ENCODE measurements at places on chromosomes 3 and 15.

GRCh38 chr15:69789648-69790393 is 307.9 kb downstream of the TLE3 start:
- DNase-seq, result no peak

- no peak for DNase-seq
Measured at GRCh38 chr3:14435175-14436014, 33.0 kb downstream of the SLC6A6 start.

GRCh38 chr15:82047453-82048400 is 1.9 kb upstream of the MEX3B start:
- DNase-seq, result no peak

DNA sequence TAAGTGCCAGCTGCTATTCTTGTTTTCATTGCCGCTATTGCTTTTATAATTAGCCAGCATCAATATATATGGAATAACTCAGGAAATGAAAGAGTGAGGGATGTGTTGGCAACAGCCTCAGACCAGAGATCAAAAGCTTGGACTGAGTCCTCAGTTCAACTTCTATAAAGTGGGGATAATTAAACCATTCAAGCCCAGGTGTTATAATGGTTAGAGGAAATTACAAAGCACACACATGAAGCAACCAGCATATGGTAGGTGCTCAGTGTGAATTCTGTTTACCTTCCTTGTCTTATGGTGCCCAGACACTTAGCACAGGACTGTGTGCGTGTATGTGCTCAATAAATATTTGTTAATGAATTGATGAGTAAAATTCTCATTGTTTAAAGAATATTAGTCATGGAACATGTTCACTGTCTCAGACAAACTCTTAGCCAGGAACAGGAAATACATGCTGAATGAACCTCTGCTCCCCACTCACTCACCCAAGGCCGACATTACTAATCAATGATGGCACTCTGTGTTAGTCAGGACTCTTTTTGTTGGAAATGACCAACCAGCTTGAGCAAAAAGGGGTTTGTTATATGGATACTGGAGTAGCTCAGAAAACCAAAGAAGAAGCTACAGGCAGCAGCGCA is 16.7 kb upstream of the CCDC174 start:
- no peak for DNase-seq

DNA sequence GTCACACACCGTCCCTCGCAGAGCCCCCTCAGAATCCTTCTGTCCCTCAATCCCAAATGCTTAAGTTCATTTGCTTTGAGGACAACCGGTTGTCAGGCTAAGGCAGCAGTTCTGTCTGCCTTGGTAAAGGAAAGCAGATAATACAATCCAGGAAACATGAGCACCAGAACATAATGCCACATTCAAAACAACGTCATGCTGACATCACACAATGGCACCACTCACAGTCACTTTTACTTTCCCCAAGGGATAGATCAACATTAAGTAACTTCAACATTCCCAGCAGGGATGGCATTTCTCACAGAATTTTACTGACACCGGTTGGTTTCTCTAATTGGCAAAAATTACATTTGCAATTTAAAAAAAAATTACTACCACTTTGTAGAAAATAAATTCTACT is 74.6 kb upstream of the PSMD6 start:
- DNase-seq, result no peak

DNA sequence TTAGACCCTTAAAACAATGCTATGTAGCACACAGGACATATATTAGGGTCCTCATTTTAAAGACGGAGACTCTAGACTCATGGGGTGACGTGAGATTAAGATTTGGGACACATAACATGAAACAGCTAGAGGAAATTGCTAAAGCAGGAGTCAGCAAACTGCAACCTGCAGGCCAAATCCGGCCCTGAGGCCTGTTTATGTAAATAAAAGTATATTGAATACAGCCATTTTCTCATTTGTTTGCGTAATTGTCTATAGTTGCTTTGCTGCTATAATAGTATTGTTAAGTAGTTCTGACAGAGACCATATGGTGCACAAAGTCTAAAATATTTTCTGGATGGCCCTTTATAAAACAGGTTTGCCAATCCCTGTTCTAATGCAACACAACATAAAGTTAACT is 115.5 kb downstream of the TMCO5A start:
- no peak for DNase-seq

- DNase-seq, result no peak
Measured at GRCh38 chr3:64359735-64360134, 134.5 kb upstream of the PRICKLE2 start.

GRCh38 chr15:70516408-70517193 is 246.8 kb downstream of the UACA start:
- DNase-seq, result no peak

GRCh38 chr3:69888040-69888942 is 111.2 kb upstream of the SAMMSON start:
- DNase-seq, result no peak

- no peak for DNase-seq
Measured at GRCh38 chr3:31768479-31769125, 212.5 kb downstream of the OSBPL10 start.

DNA sequence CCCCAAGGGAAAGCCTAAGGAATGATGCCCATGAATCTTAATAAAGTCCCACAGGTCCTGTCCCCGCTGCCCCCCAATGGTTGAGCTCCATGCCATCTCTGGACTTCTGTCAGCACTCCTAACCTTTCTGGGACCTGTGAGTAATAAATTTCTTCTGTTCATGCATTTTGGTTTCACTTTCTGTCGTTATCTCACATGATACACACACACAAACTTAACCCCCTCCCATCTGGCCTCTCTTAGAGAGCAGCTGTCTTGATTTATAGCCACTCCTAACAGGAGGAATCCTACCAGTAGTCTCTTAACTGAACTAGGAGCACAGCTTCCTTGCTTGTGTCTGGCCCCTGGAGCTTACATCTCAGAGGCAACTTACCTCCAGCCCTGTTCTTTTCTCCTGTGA is 82.7 kb upstream of the SELENOK start:
- DNase-seq, result no peak

DNA sequence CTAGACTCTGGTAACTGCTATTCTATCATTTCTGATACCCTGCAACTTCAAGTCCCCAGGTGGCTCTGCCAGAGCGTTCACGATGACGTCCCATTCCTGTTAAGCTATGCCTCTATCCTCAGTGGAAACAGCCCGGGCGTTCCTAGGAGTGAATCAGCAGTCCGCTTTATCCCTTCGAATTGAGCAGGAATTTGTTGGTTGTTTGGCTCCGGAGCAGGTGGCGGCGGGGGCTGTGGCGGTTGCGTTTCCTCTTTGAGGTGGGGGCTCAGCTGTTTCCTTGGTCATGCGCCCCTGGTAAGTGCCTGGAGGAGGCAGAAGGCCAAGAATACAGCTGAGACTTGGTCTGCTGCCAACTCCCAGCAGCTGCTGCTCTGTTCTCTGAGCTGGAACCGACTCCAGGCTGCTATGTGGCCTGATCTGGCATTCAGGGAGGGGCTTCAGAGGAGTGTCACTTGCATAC is 25.2 kb downstream of the ARPP21 start:
- DNase-seq, result no peak

DNA sequence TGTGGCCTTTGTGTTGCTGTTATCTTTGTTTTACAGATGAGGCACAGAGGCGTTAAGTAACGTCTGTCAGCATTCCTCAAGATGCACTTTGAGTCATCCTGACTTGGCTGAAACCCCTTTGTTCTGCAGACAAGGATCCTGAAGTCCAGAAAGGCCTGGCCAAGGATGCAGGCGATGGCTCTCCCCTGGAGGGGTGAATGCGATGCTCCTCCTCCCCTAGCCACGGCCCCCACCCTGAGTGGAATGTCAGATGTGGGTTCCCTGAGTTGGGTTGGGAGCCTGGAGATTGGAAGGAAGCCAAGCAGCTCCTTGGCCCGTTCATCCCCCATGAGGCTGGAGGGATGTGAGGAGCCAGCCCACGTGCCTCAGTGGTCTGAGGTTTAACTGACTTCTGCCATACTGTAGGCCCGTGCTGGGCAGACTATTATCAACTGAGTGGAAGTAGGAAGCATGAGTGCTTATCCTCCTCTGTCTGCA is 43.3 kb downstream of the POMGNT2 start:
- DNase-seq, result no peak

Data from stimulated activated CD8-positive, alpha-beta memory T cell treated with anti-CD3 and anti-CD28 coated beads, Interleukin-12 subunit alpha, Interleukin-12 subunit beta, amount 100 ng/mL, for 4 hours (primary cell).